ENCODE measurements at places on chromosomes 16 and 17.

DNA sequence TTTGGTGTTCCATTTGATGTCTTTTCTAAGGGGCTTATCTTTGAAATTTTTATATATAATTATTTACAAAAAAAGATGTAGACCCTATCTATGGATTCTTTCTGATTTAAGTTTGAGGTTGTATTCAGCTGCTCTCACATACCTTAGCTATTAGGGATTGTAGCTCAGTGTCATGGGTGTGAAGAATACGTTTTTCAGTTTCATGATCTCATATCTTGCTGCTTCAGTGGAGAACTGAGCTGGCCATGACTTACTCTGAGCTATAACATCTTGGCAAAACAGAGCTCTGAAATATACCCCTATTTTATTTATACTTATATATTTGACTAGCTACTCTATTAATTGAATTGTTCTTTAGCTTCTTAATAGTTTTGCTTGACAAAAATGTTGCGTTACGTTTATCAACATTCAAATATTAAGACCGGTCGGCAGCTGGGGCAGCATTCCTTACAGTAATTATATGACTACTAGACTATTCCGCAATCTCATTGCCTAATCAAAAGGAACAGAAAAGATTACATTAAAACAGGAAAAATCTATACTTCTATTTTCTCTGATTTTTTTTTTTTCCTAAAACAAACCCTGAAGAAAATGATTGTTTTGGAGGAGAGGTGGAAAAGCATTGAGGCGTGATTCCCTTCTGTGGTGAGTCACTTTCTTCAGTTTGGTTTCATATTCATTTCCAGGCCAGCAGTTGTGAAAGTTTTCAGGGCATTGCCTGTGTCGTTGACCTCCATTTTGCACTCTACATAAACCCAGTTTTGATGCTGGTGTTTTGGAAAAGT lies 24.1 kb upstream of the KRT24 start:
- no peak for DNase-seq

GRCh38 chr16:12420661-12421209 lies 383.0 kb downstream of the CPPED1 start:
- no peak for DNase-seq

DNA sequence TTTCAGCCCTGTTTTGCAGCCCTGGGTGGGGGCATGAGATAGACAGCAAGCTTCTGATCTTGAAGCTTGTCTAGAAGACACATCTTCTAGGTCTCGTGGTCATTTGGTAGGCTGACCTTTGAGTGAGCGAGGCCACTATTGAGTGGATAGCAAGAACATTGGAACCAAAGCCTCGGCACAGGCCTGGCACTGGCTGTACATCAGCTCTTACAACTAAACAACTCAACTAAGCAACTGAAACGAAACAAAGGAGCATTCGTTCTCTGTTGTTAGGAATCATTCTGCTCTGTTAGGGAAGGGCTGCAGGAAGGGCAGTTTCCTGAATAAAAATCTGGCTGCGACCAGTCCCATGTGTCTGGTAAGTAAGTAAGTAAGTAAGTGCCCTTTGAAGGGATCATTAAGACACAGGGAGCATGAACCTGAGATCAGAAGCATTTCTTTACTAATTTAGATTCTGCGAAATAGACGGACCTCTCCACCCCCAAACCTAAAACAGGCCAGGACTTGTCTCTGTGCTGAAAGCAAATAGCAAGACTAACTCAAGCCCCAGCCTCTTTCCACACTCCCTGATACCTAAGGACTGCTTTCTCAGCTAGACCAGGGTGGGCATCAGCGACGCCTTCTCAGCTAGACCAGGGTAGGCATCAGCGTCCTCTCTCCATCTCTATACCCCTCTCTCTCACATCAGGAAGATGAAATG lies 22.7 kb downstream of the CYB561 start:
- DNase-seq: no peak

- no peak for DNase-seq
Measured at GRCh38 chr16:57060323-57061083, 31.9 kb upstream of the CPNE2 start.

- no peak for DNase-seq
Measured at GRCh38 chr17:68706356-68706920, 105.3 kb upstream of the FAM20A start.

GRCh38 chr17:63647936-63648335 lies 25.7 kb downstream of the MAP3K3 start:
- DNase-seq: no peak

- DNase-seq: no peak
Measured at GRCh38 chr17:50146230-50146926, 4.1 kb downstream of the PPP1R9B start.

GRCh38 chr17:8580952-8581658 lies 49.4 kb downstream of the MYH10 start:
- no peak for DNase-seq

GRCh38 chr17:64575431-64575830 lies 68.7 kb downstream of the CEP95 start:
- no peak for DNase-seq

DNA sequence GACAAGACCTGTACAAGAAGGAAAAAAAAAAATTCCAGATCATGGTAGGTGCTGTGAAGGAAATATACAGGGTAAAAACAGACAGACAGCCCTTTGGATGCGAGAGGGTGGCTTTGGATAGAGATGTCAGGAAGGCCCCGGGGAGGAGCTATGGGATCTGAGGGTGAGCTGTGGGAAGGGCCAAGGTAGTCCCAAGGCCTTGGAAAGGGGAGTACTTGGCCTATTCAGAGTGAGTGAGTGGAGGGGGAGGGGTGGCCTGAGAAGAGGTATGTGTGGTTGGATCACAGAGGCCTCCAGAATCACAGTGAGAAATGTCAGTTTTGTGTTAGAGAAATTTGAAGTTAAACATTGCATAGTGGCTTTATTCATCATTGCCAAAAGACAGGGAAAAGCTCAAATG lies 31.2 kb upstream of the AKTIP start:
- DNase-seq: no peak

GRCh38 chr17:32596628-32597027 lies 109.8 kb downstream of the CDK5R1 start:
- no peak for DNase-seq

GRCh38 chr17:77458202-77459017 lies 317.6 kb downstream of the SEC14L1 start:
- no peak for DNase-seq

DNA sequence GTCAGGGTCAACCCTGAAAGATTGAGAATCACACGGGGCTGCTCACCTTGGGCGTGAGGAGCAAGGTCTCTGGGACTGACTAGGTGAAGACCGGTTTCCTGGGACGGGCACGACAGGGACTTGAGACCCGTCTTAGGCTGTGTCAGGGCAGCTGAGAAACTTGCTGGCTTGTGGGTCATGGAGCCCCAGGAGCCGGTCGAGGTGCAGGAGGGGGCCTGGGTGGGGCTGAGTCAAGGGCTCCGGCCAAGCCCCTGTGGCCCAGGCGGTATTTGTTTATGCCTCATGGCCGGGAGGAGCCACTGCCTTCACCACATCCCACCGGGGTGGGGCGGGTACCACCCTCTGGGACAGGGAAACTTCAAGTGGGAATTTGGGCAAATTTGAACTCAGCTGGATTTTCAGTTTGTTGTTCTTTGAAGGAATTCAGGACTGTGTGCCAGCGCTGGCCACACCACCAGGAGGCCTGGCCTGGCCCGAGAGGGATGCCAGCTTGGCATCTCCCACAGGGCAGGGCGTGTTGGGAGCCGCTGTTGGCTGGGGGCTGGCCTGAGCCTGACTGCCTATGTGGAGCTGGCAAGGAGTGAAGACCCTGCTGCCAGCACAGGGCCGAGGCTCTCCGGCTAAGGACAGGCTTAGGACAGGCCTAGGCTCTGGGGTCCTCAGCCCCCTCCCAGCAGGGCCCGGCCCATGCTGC lies 116.1 kb downstream of the METRNL start:
- no peak for DNase-seq

DNA sequence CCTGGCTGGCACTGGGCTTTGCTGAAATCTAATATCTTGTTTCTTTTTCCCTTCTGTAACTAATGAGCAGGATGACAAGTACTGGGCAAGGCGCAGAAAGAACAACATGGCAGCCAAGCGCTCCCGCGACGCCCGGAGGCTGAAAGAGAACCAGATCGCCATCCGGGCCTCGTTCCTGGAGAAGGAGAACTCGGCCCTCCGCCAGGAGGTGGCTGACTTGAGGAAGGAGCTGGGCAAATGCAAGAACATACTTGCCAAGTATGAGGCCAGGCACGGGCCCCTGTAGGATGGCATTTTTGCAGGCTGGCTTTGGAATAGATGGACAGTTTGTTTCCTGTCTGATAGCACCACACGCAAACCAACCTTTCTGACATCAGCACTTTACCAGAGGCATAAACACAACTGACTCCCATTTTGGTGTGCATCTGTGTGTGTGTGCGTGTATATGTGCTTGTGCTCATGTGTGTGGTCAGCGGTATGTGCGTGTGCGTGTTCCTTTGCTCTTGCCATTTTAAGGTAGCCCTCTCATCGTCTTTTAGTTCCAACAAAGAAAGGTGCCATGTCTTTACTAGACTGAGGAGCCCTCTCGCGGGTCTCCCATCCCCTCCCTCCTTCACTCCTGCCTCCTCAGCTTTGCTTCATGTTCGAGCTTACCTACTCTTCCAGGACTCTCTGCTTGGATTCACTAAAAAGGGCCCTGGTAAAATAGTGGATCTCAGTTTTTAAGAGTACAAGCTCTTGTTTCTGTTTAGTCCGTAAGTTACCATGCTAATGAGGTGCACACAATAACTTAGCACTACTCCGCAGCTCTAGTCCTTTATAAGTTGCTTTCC lies 56.0 kb downstream of the HLF start:
- DNase-seq: no peak

DNA sequence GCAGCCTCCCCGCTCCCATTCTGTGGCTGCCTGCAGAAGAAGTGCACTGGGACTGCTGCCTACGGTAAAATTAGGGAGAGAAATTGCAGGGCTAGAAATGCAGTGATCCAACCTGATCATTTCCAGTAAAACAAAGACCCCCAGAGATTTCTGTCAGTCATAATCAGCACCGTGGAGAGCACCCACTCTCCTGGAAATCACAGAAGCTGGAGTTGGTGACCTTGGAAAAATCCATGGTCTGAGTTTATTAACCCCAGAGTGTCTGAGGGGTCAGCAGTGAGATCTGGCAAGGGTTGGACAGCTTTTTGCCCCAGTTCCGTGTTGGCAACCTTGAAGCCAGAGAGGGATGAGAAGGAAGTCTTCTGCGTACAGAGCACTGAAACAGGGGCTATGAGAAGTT lies 7.8 kb downstream of the SYCE1L start:
- no peak for DNase-seq

- no peak for DNase-seq
Measured at GRCh38 chr17:77451245-77451893, 310.6 kb downstream of the SEC14L1 start.

- DNase-seq: no peak
Measured at GRCh38 chr16:9135797-9136196, 44.4 kb downstream of the HAPSTR1 start.

DNA sequence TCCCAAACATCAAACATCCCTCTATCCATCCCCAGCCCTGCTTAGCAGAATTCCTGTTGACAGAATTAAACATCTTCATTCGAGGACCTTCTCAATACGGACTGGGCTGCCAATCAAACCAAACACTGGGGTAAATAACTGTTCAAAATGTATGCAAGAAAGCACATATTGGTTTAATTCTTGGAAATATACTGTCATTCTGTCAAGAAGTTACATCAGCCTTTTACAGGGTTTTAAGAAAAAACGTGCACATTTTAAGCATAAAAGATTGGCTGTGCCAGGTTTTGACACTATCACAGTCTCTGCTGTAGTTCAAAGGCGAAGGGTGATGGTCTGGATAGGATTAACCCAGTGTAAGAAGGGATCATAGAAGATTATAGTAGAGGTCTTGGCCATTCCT lies 25.1 kb upstream of the CCNF start:
- no peak for DNase-seq

DNA sequence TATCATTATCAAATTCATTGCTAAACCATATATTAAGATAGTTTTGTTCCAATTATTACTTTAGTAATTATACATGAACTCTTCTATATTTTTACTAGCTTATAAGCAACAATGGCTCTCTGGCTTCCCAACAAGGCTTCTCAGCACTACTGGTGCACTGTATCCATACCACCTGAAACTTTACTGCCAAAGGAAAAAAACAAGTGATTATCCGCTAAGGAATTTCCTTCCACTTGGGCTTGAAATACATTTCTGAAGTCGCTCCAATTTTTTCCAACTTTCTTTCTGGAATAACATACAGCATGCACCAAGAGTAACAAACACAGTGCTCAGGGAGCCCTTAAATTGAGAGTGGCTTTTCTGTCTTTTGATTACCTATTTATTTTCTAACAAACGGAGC lies 2.1 kb downstream of the CSNK2A2 start:
- no peak for DNase-seq

DNA sequence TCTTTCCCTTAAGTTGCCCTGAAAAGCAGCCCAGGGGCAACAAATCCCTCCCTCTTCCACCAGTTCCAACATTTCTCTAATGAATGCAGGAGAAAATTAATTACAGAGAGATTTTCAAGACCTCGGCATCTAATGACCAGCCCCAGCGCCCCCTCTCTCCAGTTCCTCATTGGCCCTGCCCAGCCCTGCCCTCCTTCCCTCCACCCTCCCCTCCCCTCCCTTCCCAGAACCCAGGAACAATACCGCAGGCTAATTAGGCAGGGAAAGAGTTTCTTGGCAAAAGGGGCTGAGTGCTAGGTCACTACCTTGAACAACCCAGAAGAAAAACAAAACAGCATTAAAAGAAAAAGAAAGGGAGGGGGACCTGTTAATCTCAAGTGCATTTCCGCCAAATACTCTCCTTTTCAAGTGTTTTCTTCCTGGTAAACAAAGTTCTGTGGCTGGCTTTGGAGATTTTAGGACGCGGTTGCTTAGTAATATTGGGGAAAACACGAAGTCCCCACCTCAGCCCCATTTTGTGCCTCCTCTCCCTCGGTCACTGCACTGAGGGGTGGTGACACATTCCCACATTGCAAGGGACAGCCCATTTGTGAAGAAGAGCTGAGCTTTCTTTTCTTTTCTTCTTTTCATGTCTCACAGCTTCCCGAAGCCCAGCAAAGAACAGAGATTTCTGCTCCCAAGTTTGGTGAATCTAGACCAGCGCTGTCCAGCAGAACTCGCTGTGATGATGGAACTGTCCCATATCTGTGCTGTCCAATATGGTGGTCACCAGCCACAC lies 215.4 kb downstream of the SOX9 start:
- DNase-seq: no peak

DNA sequence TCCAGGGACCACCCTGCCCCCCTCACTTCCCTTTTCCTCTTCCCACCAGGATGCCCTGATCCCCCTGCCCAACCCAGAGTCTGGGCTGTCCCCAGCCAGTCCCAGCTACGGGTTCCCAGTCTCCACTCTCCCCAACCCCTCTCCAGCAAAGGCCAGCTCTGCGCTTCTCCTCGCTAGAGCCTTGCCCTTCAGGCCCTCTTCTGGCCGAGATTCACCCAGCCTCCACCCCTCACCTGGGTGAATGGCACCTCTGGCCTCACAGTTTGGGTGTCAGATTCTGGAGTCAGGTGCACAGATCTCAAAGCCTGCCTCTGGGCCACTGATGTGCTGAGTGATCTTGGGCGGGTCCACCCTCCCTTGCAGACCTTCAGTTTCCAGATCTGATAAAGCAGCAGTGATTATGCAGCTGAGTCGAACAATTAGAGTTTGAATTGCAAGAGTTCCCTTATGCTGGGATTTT lies 185.6 kb upstream of the TNRC6C start:
- no peak for DNase-seq

GRCh38 chr16:75298267-75298666 lies 46.8 kb upstream of the BCAR1 start:
- no peak for DNase-seq

GRCh38 chr16:74073456-74073855 lies 223.2 kb upstream of the PSMD7 start:
- no peak for DNase-seq

- DNase-seq: no peak
Measured at GRCh38 chr16:19980632-19981265, 92.9 kb downstream of the GPR139 start.

All from NCI-H1417 treated with DMSO at 0.1 percent for 48 hours (cell line).